ENCODE measurements at places on chromosomes 1 and 21.

- DNase-seq = no peak
Observed at GRCh38 chr1:50084389-50084788, 24.3 kb upstream of the ELAVL4 start.

DNA sequence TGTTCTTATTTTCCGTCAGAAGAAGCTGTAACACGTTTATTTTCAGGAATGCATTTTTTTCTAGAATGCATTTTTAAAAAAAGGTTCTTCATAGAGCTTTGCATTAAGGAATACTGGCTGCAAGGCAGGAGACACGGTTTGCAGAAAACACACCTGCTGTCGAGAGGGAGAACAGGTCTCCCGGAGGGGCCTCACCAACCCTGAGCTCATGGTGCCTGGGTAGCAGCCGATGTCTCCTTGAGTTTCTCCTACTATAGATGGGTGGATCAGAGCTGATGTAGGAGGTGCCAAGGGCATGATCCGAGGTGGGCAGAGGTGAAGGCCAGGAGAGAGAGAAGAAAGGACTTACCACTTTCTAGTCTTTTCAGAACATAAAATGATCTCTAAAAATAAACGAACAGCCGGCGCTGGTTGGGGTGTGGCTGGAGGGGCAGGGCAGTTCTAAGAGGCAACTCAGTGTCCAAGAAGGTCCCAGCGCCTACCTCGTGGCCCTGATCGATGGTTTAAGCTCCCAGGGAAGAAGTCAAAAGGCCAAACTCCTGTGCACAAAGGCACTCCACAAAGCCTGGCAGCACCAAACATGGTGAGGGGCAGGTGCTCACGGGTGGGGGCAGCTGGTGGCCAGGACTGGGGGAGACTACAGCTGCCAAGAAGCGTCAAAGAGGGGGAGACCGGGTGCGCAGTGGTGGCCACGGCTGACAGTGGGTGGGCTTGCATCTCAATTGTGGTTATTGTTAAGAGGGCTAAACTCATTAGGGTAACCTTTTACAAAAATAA is 12.2 kb downstream of the MORN1 start:
- no peak for DNase-seq

- DNase-seq = no peak
Observed at GRCh38 chr1:67614511-67614934, 70.5 kb upstream of the GADD45A start.

GRCh38 chr1:32724678-32725614 is 22.4 kb upstream of the SYNC start:
- peak; percentile 49 for DNase-seq

- peak; percentile 29 for DNase-seq
Observed at GRCh38 chr1:117368116-117369108, 1.2 kb downstream of the MAN1A2 start.

DNA sequence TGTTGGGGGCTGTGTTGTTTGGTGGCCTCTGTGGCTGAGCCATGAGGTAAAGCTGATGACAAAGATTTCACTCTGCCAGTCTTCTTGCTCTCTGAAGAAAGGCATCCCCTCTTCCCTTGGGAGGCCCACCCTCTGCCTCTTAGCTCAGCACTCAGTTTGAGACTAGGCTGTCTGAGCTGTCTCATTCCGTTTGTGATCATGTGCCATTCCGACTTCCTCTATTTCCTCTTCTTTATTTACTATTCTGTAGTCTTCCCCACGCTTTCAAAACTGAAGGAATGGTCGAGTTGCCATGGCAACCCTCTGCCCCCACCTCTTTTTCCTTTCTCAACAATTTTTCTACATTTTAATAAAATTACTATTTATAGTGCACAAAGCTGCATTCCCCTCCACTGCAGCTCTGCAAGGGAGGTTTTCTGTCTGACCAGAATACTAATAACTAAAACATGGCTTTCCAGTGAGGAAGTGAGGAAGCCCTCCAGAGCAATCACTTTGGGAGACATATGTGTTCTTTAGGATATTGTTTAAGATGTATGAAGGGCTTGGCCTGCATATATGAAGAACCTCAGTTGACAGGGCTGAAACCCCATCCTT is 30.8 kb downstream of the KCNA3 start:
- no peak for DNase-seq

- no peak for DNase-seq
Observed at GRCh38 chr1:106249365-106249764, 807.1 kb upstream of the PRMT6 start.

DNA sequence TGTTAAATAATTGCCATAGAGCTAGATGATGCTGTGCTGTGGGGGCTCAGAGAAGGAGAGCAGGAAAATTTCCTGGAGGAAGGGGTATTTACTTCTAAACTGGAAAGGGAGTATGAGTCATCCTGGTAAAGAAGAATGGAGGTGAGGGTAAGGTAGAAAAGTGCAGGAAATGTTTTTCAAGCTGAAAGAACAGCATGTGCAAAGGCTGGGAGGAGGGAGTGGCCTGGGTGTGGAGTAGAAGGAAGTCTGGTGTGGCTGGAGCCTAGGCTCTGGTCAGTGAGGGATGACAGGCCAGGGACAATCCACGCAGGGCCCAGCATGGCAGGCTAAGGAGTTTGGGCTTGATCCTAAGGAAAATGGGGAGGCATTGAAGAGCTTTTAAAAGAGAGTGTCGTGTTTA is 45.9 kb downstream of the MATN1 start:
- DNase-seq = no peak

DNA sequence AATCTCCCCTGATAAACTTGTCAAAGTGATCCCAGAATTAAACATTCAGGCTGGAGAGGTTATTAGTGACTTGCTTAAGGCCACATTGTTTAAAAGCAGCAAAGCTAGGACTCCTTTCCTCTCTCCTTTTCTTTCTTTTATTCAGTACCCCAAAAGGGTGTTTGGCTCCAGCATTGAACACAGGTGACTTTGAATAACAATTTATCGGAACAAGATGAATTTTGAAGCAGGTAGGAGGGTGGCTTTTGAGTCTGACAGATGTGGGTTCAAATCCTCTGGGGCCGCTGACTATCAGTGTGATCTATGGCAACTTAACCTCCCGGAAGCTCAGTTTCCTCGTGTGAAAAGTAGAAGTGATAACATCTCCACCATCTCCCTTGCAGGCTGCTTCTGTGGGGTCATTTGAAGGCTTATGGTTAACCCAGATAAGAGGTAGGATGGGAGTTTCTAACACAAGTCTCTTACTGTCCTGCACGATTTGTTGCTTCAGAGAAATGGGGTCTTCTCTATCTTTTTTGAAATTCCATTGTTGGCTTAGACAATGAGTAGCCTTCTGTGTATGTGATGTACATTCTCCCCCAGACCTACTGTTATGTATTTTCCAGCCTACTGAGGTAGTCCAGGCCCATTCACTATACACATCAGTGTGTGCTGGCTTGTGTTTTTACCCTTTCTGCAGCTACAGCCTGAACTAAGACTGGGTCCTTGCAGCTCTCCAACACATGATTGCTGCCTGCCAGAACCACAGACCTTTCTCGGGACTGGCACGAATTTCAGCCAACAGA is 29.0 kb downstream of the JUN start:
- DNase-seq = no peak

GRCh38 chr1:8409606-8410005 is 91.7 kb downstream of the SLC45A1 start:
- DNase-seq = peak; percentile 22

GRCh38 chr1:206842854-206843253 is 22.6 kb upstream of the IL20 start:
- DNase-seq = no peak

DNA sequence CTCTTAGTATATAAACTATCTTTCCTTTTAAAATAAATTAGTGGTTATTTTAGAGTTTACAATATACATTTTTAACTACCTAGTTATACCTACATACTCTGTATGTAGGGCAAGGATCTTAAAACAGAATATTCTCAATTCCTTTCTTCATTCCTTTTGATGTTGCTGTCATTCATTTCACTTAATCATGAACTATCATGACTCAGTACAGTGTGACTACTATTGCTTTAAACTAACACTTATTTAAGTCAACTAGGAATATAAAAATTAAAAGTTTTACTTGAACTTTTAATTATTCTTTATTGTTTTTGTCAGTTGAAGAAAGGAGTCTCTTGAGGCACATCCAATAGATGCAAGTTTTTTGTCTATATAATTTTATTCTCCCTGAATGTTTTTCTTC is 726.4 kb downstream of the BRINP3 start:
- no peak for DNase-seq

DNA sequence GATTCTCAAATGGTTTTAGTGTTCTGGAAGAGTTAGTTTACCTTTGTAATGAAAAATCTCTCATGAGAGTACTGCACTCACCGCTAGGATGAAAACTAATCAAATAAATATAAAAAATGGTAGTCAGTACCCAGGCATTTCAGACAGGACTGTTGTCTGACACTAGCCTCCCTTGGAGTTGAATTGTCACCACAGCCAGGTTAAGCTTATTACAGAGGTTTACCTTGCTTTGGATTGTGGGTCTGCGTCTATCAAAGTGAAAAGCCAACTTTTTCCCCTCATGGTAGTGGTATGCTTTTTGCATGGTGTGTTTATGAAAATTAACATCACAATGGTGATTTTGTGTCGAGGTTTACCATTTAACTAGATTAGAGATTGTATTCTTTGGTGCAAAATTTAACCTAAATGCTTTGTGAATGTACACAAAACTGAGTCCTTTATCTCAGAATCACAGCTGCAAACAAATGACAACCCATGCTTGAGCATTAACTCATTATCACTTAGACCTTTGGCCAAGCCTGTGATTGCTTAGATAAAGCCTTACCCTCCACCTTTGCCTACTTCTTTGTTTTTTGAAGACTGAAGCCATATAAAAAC is 20.1 kb downstream of the RAP1A start:
- no peak for DNase-seq

GRCh38 chr1:164559342-164560051 is 513 bp downstream of the PBX1 start:
- DNase-seq = peak; percentile 71

DNA sequence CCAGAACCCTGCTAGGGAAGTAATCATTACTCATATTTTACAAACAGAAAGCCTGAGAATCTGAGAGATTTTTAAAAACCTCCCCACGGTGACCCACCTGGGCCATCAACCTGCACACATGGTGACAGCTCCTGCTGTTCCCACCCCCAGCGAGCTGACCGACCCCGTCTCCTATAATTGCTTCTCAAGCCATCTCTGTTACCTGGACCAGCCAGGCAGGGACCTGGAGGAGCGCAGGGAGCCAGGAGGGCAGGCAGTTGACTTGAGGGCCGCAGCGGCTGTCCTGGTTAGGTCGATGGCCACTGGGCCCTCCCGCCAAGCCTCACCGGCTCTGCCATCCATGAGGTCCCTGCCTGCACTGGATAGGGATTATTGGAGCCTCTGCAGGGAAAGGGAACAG is 7.7 kb downstream of the TFF2 start:
- no peak for DNase-seq

DNA sequence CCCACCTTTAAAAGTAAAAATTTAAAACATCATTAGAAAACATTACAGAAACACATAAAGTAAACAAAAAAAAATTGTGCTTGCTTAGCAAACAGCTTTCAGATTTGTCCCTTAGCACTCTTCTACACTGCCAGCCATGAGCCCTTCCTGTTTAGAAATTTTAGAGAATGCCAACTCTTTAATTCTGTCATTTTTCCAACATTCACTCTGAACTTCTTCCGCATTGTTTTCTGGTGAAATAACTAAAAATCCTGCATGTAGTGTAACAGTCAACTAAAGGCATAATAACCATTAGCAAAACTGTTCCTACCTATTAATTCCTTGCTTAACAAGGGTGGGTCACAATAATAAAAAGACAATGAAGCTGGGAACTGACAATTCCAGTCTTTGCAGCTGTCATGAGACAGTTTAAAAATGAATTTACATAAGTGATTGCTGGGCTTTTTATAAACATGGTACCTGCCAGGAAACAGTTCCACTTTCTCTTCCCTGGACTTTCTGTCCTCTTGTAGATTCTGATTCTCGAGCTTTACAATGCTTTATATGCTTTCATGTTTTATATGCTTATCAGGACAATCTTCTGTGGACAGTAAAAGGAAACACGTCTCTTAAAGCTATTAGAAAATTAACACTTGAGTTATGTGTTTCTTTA is 19.0 kb downstream of the GNG12 start:
- DNase-seq = peak; percentile 54

DNA sequence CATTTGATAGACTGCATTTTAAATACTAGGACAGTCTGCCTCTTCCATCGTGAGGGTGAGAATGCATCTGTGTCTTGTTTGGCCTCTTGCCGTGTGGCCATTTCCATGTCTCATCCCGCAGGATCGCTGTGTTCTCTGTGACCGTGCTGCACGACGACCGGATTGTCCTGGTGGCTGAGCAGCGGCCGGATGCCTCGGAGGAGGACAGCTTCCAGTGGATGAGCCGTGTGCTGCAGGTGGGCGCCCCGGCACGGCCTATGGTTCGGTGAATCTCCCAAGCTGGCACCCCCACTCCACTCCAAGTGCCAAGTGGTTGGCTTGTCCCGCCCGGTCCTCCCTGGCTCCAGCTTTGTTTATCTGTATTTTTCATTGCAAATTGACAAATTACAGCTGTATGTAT is 55.2 kb downstream of the S100B start:
- DNase-seq = no peak

DNA sequence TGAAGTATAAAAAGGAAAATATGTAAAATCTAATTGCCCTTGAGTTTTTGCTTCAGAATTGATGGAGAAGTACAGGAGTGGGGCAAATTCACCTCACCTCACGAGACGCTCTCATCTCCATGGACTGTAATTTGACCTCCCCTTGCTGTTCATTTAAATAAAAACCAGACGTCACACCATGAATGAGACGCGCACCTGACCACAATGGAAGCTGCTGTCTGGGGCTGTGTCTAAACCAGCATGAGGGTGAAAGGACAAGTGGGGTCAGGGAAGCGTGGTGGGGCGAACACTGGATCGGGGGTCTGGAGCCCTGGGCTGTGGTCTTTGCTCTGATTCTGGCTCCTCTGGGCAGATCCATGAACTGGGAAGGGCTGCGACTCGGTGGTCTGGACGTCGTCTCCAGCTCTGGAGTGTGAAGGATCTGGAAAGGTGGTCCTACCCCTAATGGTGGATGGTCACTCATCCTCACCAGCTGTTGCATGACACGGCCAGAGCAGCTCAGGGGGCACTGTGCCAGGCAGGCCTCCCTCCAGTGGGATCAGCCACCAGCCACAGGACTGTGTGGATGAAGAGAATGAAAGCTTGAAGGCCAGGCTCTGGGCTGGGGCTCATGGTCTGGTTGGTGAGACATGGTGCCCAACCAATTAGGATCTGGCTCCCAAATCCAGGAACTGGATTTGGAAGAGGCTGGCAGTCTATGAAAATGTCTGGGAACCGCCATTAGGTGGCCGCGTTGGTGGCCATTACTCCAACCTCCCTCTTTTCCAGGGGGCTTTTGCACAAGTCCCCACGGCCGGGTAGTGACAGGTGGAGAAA is 728.6 kb downstream of the PTPRU start:
- DNase-seq = no peak

DNA sequence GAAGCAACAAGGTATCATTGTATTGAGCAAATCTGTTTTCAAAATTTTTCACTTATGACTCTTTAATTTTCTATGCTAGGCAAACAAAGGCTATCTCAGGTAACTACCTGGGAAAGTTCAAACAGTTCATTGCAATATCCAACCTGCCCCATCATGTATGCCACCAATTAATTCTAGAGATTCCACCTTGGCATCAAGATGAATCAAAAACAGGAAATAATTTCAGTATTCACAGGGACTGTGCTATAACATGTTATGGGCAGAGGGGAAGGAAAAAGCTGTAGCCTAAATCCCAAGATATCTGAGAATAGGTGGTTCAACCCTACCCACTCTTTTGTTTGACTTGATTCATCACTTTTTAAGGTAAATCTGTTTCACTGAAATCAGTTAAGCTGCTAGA is 67.5 kb upstream of the SH3GLB1 start:
- no peak for DNase-seq

All from kidney glomerular epithelial cell (primary cell).